ENCODE measurements at places on chromosomes 3 and 15.

DNA sequence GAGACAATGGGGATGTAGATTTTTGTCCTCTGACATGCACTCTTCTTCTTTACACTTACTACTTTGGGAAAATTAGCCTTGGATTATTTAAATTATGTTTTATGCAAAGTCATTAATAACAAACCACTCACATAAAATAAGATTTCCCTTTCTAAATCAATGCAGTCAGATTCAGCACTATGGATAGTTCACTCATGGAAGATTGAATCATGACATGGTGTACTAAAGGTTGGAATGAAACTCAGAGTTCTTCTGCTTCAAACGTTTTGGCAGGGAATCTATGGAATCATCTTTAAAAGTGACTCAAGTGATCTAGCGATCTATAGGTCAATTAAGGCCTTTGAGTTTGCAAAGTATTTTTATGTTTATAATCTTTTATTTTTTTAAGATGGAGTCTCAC lies 154.3 kb downstream of the KCNMB2 start:
- DNase-seq = no peak

DNA sequence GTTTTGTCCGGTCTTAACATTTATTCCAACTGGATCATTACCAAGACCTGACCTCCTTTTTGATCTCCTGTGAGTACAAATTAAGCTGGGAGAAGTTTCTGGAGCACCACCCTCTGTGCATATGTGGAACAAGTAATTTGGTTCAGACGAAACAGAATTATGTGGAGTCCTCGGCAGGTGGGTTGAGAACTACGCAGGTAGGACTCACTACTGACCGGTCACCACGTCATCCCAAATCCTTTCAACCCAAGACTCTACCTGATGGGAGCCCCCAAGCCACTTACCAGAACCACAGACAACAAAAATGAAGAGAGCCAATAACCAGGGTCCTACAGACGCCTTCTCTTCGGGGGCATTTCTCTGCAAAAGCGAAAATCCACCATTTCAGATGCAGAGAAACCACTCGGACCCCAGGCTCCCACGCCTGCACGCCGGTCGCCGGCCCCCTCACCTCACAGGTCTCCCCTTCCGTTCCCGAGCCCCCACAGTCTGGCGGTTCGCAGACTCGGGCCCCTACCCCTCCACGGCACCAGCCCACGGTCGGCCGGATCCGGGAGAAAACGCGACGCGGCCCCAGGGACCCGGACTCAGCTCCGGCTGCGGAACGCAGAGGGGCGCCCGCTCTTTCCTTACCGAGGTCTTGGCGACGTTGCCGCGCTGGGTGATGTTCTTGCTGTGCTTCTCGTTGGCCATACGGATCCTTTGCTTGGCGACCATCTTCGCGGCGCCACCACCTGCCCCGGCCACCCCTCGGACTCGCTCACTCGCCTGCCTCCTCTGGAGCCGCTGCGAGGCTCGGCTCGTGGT lies 674 bp downstream of the SERP1 start:
- DNase-seq = no peak

DNA sequence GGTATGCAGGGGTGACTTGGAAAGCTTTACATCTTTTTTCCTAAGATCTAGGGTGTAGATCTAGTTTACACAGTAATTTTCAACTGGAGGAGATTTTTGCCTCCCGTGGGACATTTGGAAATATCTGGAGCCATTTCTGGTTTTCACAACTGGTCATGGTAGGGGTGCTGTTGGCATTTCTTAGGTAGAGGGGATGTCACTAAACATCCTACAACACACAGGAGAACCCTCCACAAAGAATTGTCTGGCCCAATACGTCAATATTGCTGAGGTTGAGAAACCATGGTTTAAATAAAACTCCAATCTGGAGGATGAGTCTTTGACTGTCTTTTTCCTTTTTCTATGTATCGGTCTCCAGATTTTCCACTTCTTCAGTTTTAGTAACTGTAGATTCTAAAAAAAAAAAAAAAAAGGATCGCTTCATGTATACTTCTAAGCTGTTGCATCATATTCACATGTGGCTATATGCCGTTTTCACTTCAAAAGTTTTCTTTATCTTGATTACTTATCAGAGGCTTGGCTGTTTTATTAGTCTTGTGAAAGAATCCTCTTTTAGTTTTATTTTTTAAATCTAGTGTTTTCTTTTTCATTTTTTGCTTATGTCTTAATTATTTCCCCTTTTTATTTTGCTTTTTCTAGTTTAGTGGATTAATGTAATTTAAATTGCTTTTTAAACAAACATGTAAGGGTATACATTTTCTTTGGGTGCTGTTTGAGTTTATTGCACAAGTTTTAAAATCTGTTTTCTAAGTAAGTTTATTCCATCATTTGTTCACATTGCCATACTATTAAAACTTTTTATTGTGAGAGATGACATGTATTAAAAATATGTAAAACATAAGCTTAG lies 21.2 kb downstream of the UBE2Q2 start:
- no peak for DNase-seq

DNA sequence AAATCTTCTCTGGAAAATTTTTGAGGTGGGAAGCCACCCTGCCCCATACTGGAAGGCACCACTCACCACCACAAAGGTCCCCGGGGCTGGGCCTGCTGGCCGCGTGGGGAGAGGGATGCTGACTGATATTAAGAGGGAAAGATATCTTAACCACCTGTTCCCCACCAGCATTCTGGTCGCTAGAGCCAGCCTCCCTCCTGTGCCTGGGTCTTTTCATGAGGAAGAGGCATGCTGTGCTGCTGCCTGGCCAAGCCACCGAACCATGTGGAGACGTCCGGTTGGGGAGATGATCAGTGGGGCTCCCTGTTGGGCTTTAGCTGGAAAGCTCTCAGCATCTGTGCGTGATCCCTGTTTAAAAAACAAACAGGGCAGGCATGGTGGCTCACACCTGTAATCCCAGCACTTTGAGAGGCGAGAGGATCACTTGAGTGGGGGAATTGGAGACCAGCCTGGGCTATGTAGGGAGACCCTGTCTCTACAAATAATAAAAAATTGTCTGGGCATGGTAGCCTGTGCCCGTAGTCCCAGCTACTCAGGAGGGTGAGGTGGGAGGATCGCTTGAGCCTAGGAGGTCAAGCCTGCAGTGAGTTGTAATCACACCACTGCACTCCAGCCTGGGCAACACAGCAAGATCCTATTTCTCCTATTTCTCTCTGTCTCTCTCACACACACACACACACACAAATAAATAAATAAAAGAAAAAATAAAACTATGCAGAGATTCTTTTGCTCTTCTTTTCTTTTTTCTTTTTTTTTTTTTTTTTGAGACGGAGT lies 1.0 kb downstream of the KLHL18 start:
- no peak for DNase-seq

DNA sequence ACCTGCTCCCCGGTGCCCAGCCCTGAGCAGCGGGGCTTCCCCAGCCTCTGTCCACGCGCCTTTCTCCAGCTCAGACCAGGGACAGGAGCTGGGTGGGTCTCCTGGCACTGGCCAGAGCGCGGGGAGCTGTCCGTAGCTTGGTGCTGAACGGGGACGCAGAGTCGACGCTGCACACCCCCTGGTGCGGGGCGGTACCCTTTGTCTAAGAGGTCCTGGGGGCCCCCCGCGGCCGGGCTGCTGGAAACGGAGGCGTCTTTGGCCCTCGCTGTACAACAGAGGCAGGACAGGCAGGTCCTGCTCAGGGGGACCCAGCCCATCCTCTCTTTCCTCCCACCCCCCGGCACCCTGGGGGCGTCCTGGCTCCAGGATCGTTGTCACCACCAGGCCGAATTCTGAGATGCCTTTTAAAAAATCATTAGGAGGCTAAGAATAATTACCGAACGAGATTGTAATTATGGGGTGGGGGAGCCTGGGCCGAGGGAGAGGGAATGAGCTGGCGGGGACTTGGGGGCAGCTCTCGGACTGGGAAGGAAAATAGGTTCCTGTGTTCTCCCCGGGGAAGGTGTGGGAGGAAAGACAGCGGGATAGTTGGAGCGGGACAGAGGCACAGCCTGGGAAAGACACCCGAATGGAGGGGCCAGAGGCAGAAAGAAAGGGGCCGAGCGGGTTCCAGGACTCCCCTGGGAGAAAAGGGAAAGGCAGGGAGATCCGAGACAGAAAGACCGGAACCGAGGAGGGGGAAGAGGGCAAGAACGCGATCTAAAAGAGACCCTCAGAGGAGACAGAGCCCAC lies 4.1 kb upstream of the SKOR1 start:
- DNase-seq = no peak

DNA sequence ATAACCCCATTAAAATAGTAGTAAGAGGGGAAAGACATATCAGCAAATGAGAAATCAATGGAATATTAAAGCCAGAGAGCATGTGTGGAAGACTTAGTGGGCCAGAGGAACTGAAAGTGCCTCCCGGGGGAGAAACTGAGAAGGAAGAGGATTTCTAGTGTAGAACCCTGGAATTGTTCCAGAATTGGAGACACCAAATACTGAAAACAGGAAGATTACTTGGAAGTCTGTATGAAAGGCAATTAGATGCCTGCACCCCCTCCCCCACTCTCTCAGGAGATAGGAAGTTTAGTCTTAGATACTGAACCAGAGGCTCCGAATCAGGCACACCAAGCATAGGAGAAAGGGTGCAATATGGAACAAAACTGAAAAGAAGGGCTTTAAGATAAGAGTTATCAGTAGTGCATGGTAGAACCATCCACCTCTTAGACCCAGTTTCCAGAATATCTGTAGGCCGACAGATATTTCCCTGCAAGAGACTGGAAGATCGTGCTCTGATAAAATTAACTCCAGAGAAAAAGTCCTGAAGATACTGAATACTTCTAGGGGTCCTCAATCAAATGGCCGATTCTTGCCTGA lies 32.4 kb downstream of the KLHL18 start:
- DNase-seq = no peak

- DNase-seq = no peak
Observed at GRCh38 chr3:154050216-154050615, 71.0 kb upstream of the ARHGEF26 start.

GRCh38 chr3:188257384-188258026 lies 103.5 kb downstream of the LPP start:
- no peak for DNase-seq

DNA sequence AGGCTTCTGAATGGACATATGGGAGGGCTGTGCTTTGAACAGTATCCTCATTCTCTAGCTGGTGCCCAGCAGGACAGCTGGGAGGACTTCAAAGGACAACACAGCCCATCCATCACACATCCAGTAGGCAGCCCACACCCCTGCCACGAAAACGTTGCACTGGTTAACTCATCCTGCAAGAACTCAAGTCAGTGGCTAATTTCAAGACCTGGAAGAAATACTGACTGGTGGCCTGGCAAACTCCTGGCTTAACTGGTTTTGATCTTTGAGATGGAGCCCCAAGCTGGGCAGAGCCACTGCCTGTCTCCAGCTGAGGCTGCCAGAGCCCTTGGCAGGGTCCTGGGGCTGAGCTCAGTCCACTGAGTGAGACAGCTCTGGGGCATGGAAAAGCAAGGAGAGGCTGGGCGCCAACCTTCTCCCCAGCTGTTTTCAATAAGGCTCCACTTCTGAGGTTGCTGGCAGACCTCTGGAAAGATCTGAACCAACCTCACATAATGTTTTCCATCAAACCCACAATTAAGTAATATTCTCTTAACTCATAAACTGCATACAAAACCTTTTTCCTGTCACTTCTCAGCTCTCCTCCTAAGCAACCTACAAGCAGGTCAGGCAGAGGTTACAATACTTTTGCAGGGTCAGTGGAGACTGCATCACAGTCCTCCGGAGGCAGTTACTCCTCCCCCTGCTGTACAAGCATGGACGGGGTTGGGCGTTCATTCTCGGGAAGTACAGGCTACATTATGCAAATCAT lies 110.3 kb downstream of the MYLK start:
- no peak for DNase-seq

GRCh38 chr3:39106281-39106811 lies 1.1 kb downstream of the GORASP1 start:
- DNase-seq = no peak
